Stimulated activated CD4-positive, alpha-beta T cell treated with anti-CD3 and anti-CD28 coated beads, Interleukin-1b, Interleukin-23, amount 100 ng/mL, for 1 hour (primary cell): ENCODE measurements at places on chromosomes 1 and 21.

DNA sequence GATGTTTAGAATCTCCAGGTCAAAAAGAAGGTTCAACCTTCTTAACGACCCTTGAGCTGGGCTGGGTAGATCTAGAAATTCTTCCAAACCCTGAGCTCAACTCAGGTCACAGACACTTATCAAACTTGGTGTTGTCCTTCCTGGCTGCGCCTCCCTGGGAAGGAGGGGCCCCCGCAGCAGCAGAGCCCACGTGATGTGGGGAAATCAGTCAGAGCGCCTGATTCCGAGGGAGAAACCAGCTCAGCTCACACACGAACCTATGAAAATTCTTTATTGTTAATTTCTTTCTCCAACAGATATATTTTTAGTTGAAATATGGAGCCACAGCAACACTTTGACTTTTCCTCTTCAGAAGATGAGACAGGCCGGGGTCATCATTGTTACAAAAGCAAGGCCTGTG, 24.3 kb upstream of the CLSTN1 start:
- DNase-seq = no peak

- DNase-seq = no peak
Measured at GRCh38 chr1:116486424-116486823, 84.4 kb downstream of the CD58 start.

GRCh38 chr1:1966071-1966740, 37.4 kb downstream of the CFAP74 start:
- no peak for DNase-seq

- no peak for DNase-seq
Measured at GRCh38 chr1:198156111-198156744, 570 bp upstream of the NEK7 start.

DNA sequence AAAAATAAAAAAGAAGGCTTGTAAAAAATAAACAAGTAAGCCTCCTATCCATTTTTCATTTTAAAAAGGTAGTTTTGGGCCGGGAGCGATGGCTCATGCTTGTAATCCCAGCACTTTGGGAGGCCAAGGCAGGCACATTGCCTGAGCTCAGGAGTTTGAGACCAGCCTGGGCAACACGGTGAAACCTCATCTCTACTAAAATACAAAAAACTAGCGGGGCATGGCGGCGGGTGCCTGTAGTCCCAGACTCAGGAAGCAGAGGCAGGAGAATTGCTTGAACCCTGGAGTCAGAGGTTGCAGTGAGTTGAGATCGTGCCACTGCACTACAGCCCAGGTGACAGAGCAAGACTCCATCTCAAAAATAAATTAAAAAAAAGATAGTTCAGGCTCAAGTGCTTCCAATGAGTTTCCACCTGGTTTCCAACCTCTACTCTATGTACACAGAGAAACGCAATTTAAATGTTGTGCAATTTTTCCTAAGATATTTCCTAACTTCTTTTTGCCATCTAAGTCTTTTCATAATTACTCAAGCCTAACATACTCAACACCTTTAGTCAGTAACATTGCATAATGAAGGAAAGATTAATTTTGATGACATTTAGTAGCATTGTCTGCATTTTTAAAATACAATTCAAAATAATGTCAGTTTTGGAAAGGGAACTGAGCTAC, 106.3 kb downstream of the KCNT2 start:
- no peak for DNase-seq

- DNase-seq = no peak
Measured at GRCh38 chr1:226973371-226973897, 33.3 kb downstream of the COQ8A start.

DNA sequence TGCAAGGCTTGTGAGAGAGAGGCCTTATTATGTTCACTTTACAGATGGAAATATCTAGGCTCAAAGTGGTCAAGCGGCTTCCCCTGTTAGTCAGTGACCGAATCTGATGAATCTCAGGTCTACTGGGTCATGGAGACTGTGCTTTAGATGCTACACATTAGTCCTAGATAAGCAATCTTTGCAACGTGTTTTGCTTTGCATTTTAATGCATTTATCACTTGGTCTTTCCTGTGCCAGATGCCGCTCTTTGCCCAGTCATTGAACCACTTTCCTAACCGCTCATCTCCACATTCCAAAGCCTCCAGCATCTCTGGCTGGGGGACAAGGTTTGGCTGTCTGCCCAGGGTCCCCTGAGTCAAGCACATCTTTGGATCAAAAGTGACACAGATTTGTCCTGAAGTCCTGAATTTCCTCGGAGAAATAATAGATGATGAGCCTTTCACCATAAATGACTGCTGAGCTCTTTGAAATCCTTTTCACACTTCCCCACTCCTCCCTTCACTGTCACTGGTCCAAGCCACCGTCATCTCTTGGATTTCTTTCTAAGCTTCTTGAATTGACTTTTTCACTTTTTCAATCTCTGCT, 96.0 kb upstream of the USP24 start:
- no peak for DNase-seq

GRCh38 chr1:239250353-239251035, 135.9 kb upstream of the CHRM3 start:
- DNase-seq = no peak

DNA sequence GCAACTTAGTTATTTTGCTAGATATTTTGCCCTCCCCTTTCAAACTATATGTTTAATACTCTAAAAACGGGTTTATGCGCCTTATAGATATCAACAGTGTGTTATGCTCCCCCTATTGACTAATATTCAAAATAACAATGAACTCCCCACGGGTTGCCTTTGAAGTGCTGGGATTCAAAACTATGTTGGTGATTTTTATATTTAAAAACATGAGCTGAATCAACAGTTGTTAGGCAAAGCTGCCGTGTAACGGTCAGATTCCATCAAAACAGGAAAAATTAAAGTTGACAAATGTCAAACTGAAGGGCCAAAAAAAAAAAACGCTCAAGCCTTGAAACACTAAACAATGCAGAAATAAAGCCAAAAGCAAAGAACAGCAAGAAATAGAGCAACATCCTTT, 2.5 kb downstream of the TGFBR3 start:
- DNase-seq = no peak

DNA sequence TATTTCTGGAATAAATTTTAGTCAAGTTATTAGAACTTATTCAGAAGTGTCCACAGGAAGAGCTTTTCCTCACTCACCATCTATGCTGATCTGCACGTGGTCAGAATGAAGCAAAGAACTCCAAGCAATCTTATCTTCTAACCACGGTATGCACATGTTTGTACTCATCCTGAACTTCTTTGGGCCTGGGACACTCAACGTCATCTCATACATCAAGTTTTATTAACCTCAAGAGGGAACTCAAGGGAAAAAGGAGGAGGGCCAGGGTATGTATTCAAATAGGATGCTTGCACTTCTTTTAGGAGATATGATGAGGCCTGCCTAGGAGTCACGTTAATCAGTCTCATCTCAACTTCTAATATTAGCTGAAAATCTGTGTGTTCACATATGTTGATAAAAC, 142.5 kb downstream of the C1orf94 start:
- no peak for DNase-seq
